ENCODE measurements at places on chromosomes 6 and 20. TPM values are rescaled to one million over a fixed set of nuclear protein-coding genes. Genes with fewer than 3 reads are reported as not detected.
A peak's percentile ranks its signal among the peaks of the same experiment; 100 is the strongest.

DNA sequence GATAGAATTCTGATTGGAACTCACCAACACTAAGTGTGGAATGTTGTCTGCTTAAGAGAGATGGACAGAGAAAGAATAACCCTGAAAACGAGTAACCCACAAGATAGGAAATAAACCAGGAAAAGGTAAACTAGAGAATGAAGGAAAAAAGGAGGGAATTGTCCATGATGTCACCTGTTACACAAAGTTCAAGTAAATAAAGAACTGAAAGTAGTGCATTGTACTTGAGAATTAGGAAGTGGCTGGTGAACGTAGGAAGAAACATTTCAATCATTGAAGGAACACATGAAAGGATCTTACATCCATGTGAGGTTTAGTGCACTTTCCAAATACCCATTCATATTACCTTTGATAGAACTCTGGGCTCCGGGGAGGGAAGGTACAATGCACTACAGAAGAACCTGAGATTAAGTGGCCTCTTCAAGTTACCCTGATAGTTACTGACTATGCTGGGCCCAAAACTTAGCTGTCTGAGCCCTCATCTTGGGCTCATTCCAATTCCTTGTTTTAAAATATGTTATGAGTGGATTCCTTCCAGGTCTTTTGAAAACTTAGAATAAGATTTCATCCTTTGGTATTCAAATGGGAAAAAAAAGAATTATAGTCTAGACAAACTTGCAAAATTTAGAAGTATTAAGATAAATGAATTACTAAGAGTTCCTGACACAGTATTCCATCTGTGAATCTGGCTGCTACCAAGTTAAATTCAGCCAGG, 1.1 kb upstream of the STX7 start:
- H3K27me3 ChIP-seq: no peaks in the 10 kb centered on the region
- H3K4me1 ChIP-seq: peaks cover 42% of the 10 kb centered on the region
- no peak overlapping the region for H3K27ac ChIP-seq
- no peaks in the 10 kb centered on the region for H3K36me3 ChIP-seq
- peak; percentile 54 for DNase-seq

DNA sequence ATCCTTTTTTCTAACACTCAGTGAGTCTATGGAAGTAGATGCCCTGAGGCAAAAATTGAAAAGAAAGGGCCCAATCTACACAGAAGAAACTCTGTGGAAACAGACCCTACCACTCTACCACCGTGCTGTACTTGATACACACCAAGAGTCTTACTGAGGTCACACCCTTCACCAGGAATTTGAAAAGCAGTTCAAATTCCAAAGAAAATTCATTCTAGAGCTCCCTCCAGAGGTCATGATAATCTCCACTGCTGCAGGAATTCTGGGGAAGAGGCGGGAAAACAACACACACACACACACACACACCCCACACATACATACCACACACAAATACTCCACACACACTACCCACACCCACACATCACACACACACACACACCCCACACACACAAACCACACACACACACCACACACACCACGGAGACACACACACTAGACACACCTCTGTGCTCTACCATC, 336.8 kb downstream of the HDGFL1 start:
- no peaks in the 10 kb centered on the region for H3K27me3 ChIP-seq
- no peak overlapping the region for H3K27ac ChIP-seq

DNA sequence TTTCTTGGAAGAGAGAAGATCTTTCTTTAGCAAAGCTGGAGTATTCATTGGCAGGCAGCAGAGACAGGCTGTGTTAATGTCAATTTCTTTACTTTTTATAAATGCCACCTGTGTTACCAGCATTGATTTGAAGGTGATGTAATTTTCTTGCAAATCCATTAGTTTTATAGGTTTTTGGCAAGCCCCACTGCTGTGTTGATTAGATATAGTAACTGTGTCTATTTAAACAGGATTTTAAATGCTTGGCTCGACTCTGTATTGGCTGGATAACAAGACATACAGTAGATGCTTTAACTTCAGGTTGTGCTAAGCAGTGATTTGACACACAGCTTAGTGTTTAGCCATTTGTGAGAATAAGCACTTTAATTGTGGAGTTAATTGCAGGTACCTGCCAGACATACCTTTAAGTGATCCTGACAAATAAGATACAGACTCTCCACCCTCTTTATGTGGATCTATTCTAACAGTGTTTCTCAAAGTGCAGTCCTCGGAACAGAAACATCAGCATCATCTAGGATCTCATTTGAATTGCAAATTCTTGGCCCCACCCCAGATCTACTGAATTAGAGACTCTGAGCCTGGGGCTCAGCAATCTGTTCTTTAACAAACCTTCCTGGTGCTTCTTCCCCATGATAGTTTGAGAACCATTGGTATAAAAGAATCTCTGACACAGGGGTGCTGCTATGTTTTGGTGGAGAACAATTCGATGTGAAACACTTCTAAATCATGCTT, 397.5 kb downstream of the HDGFL1 start:
- no peaks in the 10 kb centered on the region for H3K4me1 ChIP-seq
- no peaks in the 10 kb centered on the region for H3K36me3 ChIP-seq
- H3K27me3 ChIP-seq: no peaks in the 10 kb centered on the region
- DNase-seq: no peak
- H3K27ac ChIP-seq: no peak overlapping the region

- no peak for DNase-seq
- no peaks in the 10 kb centered on the region for H3K27me3 ChIP-seq
- no peaks in the 10 kb centered on the region for H3K36me3 ChIP-seq
- no peaks in the 10 kb centered on the region for H3K4me1 ChIP-seq
- H3K4me3 ChIP-seq: no peak overlapping the region
- H3K27ac ChIP-seq: no peak overlapping the region
Observed at GRCh38 chr6:71768356-71768755, 118.0 kb upstream of the RIMS1 start.

DNA sequence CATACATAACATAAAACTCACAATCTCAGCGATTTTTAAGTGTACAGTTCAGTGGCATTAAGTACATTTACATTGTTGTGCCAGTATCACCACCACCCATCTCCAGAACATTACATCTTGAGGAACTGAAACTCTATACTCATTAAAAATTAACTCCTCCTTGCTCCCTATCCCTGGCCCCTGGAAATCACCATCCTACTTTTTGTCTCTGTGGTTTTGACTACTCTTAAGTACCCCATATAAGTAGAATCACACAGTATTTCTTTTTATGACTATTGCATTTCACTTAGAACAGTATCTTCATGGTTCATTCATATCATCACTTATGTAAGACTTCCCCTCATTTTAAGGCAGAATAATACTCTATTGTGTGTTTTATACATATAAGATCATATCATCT, 1108.1 kb downstream of the GRIK2 start:
- DNase-seq: no peak
- no peak overlapping the region for H3K4me3 ChIP-seq
- H3K27me3 ChIP-seq: no peaks in the 10 kb centered on the region
- H3K27ac ChIP-seq: no peak overlapping the region
- H3K36me3 ChIP-seq: no peaks in the 10 kb centered on the region

GRCh38 chr6:137823826-137824555, 43.1 kb upstream of the TNFAIP3 start:
- no peak overlapping the region for H3K4me3 ChIP-seq
- no peaks in the 10 kb centered on the region for H3K36me3 ChIP-seq
- no peaks in the 10 kb centered on the region for H3K27me3 ChIP-seq

- no peaks in the 10 kb centered on the region for H3K4me1 ChIP-seq
- H3K36me3 ChIP-seq: no peaks in the 10 kb centered on the region
- H3K4me3 ChIP-seq: no peak overlapping the region
- DNase-seq: no peak
Observed at GRCh38 chr6:119957195-119957594, 607.6 kb upstream of the MAN1A1 start.

- H3K4me1 ChIP-seq: no peaks in the 10 kb centered on the region
- no peak overlapping the region for H3K4me3 ChIP-seq
- no peaks in the 10 kb centered on the region for H3K36me3 ChIP-seq
- no peak overlapping the region for H3K27ac ChIP-seq
- no peak for DNase-seq
- H3K27me3 ChIP-seq: no peaks in the 10 kb centered on the region
Observed at GRCh38 chr6:109019911-109020310, 74.7 kb downstream of the SESN1 start.

- no peaks in the 10 kb centered on the region for H3K27me3 ChIP-seq
- H3K4me3 ChIP-seq: no peak overlapping the region
- H3K27ac ChIP-seq: no peak overlapping the region
- H3K36me3 ChIP-seq: no peaks in the 10 kb centered on the region
- H3K4me1 ChIP-seq: no peaks in the 10 kb centered on the region
- DNase-seq: no peak
Observed at GRCh38 chr6:95325916-95326315, 251.4 kb upstream of the MANEA start.

DNA sequence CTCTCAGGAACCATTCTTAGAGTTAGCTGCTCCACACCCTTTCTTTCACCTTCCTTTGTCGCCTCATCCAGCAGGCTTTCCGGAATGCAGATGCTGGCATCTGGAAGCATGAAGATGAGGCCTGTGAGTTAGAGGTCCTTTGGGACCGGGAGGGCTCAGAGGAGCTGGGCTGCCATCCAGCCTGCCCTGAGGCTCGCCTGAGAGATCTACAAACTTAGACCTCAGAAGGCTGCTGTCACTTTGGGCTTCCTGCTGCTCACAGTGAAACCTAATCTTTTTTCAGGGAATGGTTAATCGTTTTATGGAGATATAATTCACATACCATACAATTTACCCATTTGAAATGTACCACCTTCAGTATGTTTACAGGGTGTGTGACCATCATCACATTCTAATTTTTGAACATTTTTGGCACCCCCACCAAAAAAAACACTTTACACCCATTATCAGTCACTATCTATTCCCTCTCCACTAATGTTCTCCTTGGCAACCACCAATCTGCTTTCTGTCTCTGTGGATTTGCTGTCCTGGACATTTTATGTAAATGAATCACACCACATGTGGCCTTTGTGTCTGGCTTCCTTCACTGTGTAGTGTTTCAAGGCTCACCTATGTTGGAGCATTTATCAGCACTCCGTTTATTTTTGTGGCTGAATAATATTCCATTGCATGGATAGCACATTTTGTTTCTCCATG, 20.0 kb upstream of the MPC1 start:
- no peaks in the 10 kb centered on the region for H3K36me3 ChIP-seq
- H3K4me1 ChIP-seq: no peaks in the 10 kb centered on the region
- no peak for DNase-seq
- H3K27me3 ChIP-seq: no peaks in the 10 kb centered on the region
- no peak overlapping the region for H3K4me3 ChIP-seq

DNA sequence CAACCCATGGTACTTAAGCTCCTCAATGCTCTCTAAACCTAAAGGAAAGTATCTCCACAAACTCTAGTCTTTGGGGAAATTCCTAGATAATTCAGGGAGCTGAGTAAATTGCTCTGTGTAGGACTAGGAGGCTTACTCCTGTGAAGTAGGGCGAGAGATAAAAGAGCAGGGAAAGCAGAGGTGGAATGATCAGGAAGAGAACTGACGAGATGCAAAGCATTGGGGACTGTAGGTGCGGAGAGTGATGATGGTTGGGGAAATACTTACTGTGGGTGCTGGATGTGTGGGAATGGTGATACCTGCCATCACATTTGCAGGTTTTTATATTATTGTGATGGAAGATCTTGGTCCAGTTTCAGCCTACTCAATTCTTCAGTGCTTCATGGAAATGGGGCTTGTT, 1.6 kb upstream of the LATS1 start:
- no peak overlapping the region for H3K27ac ChIP-seq
- H3K4me3 ChIP-seq: no peak overlapping the region
- no peaks in the 10 kb centered on the region for H3K36me3 ChIP-seq

GRCh38 chr6:63114610-63115211, 96.6 kb upstream of the FKBP1C start:
- H3K27ac ChIP-seq: no peak overlapping the region
- DNase-seq: no peak
- H3K36me3 ChIP-seq: no peaks in the 10 kb centered on the region
- H3K4me1 ChIP-seq: no peaks in the 10 kb centered on the region
- H3K4me3 ChIP-seq: no peak overlapping the region

DNA sequence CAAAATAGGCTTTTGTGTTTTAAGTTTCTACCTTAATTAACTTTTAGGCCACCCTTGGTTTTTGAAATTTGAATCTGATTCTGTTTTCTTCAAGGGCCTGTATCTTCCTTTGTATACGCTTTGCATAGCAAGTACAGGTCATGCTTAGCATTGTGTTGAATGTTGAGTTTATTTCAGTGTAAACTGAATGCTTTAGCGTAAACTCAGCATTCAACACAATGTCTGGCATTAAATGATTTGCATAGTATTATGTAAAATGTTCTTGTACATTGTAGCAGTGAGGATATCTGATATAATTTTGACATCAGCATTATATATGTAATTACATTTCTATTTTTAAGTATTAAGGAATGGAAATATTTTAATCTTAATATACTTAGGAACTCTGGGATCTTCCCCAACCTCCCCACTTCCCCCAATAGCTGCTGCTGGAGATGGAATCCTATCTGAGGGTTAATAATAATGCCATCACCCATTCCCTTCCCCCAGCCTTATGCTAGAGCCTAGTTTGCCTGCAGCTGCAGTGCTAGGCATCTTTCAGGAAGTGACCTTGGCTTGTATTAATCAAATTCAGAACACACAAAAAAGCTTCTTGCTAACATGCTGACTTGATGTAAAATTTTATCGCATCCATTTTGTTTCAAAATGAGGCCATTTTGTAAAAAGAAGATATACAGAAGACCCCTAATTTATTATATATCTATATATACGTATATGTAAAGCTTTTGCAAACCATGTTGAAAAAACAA, 73.1 kb downstream of the NCOA3 start:
- no peaks in the 10 kb centered on the region for H3K27me3 ChIP-seq
- no peak overlapping the region for H3K4me3 ChIP-seq
- H3K36me3 ChIP-seq: peaks cover 15% of the 10 kb centered on the region
- no peak overlapping the region for H3K27ac ChIP-seq
- no peak for DNase-seq
- peaks cover 25% of the 10 kb centered on the region for H3K4me1 ChIP-seq

DNA sequence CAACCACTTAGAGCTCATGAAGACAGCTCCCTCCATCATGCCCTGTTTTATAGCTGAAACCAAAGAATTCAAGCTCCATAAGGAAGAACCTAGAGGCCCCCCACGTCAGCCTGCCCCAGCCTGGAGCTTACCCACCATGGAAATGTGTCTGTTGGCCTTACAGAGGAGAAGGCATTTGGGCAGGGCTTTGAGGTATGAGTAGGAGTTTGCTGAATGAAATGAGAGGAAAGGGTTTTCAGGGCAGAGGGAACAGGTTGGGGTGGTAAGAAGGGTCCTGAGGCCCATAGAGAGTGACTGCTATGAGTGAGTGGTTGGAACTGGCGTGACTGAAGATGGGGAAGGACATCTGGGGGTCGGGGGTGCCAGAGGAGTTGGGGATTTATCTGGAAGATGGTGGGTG, 12.7 kb upstream of the GATA5 start:
- no peak overlapping the region for H3K4me3 ChIP-seq
- no peaks in the 10 kb centered on the region for H3K27me3 ChIP-seq
- DNase-seq: no peak
- no peak overlapping the region for H3K27ac ChIP-seq
- H3K4me1 ChIP-seq: no peaks in the 10 kb centered on the region
- H3K36me3 ChIP-seq: no peaks in the 10 kb centered on the region

Gene ZSCAN12
- 0.73 TPM for polyA plus RNA-seq

Gene SNX14
- polyA plus RNA-seq: 40.2 TPM

Gene APOM
- 4.2 TPM for polyA plus RNA-seq

Gene NKAPL
- polyA plus RNA-seq: 0.94 TPM

Gene SRPK1
- 20.5 TPM for polyA plus RNA-seq

Gene GPX5
- not detected for polyA plus RNA-seq

Gene RHAG
- not detected for polyA plus RNA-seq

Gene LY86
- 609 TPM for polyA plus RNA-seq

Gene TASP1
- polyA plus RNA-seq: 2.6 TPM
